ENCODE measurements at places on chromosomes 2 and 18. TPM values are rescaled to one million over a fixed set of nuclear protein-coding genes. Genes with fewer than 3 reads are reported as not detected.

FBXO41 gene
- total RNA-seq: 21.5 TPM

CCDC121 gene
- total RNA-seq: 1.9 TPM

TXNDC2 gene
- total RNA-seq: 0.09 TPM

FANCL gene
- 38.8 TPM for total RNA-seq

AMER3 gene
- 0.13 TPM for total RNA-seq

OSBPL6 gene
- total RNA-seq: 8.3 TPM

CXCR1 gene
- not detected for total RNA-seq

POTEC gene
- total RNA-seq: not detected

CTAGE1 gene
- total RNA-seq: not detected

FBXO15 gene
- 0.96 TPM for total RNA-seq

PLEKHH2 gene
- 5.8 TPM for total RNA-seq

LCT gene
- not detected for total RNA-seq

ZNF892 gene
- total RNA-seq: 10.8 TPM

KCNG3 gene
- total RNA-seq: 15.5 TPM

ANKRD62 gene
- total RNA-seq: not detected

DYSF gene
- total RNA-seq: 14.8 TPM

ALPI gene
- not detected for total RNA-seq

ACMSD gene
- not detected for total RNA-seq

SLC40A1 gene
- 0.76 TPM for total RNA-seq

VRK2 gene
- 20.1 TPM for total RNA-seq

C2orf66 gene
- not detected for total RNA-seq

PGAP1 gene
- 25.2 TPM for total RNA-seq

SERPINB10 gene
- total RNA-seq: not detected

PAX3 gene
- total RNA-seq: not detected

DRC1 gene
- total RNA-seq: not detected

COL3A1 gene
- total RNA-seq: 0.76 TPM

CREG2 gene
- 1.7 TPM for total RNA-seq

NT5DC4 gene
- total RNA-seq: not detected

CRACDL gene
- 0.72 TPM for total RNA-seq

RGPD4 gene
- total RNA-seq: 0.05 TPM

TFPI gene
- total RNA-seq: 10.2 TPM

ECEL1 gene
- 21.9 TPM for total RNA-seq

RAB6C gene
- total RNA-seq: 0.07 TPM

SEMA4F gene
- 6.3 TPM for total RNA-seq

IL1RN gene
- not detected for total RNA-seq

SNED1 gene
- total RNA-seq: 3.2 TPM

EVX2 gene
- not detected for total RNA-seq

HOXD13 gene
- total RNA-seq: not detected

MC5R gene
- 0.27 TPM for total RNA-seq

ADRA2B gene
- 6.3 TPM for total RNA-seq

C1GALT1C1L gene
- 0.46 TPM for total RNA-seq

TEKT4 gene
- not detected for total RNA-seq

UPP2 gene
- not detected for total RNA-seq

ALKAL2 gene
- 4.3 TPM for total RNA-seq

MBD1 gene
- 48.4 TPM for total RNA-seq

PPIG gene
- total RNA-seq: 77.7 TPM

MEIS1 gene
- total RNA-seq: 0.48 TPM

VIL1 gene
- 3.0 TPM for total RNA-seq

SLC5A7 gene
- total RNA-seq: not detected

CRYGC gene
- not detected for total RNA-seq

TMEM163 gene
- total RNA-seq: 0.94 TPM

TUBB8B gene
- 1.2 TPM for total RNA-seq

STK11IP gene
- 31.9 TPM for total RNA-seq

FBXO48 gene
- 1.3 TPM for total RNA-seq

PSMD1 gene
- total RNA-seq: 148 TPM

ANKRD29 gene
- 4.9 TPM for total RNA-seq

MRPS5 gene
- 62.2 TPM for total RNA-seq

TRIM54 gene
- total RNA-seq: 3.4 TPM

All from WTC11 (cell line).